ENCODE measurements at places on chromosomes 16 and 17. TPM values are rescaled to one million over a fixed set of nuclear protein-coding genes. Genes with fewer than 3 reads are reported as not detected.

Gene CRYBA1
- not detected for total RNA-seq

Gene NOG
- total RNA-seq: 13.7 TPM

Gene TP53TG3C
- total RNA-seq: not detected

DNA sequence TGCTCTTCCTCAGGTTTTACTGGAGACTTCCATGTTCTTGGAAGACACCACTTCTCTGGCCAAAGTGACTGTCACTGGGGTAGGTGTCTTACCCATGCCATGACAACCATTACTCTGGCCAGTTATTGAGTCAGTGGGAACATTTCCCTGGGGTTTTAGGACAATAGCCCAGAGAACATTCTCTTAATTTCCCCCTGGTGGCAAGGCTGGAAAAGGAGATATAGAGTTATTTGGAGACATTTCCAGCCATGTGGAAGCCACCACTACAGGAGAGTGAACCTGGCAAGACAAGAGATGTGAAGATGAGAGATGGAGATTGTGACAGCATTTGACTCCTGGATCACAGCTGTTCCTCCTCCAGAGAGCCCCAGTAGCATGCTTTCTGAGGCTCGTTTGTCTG lies 106.2 kb downstream of the CDK5R1 start:
- DNase-seq: no peak

DNA sequence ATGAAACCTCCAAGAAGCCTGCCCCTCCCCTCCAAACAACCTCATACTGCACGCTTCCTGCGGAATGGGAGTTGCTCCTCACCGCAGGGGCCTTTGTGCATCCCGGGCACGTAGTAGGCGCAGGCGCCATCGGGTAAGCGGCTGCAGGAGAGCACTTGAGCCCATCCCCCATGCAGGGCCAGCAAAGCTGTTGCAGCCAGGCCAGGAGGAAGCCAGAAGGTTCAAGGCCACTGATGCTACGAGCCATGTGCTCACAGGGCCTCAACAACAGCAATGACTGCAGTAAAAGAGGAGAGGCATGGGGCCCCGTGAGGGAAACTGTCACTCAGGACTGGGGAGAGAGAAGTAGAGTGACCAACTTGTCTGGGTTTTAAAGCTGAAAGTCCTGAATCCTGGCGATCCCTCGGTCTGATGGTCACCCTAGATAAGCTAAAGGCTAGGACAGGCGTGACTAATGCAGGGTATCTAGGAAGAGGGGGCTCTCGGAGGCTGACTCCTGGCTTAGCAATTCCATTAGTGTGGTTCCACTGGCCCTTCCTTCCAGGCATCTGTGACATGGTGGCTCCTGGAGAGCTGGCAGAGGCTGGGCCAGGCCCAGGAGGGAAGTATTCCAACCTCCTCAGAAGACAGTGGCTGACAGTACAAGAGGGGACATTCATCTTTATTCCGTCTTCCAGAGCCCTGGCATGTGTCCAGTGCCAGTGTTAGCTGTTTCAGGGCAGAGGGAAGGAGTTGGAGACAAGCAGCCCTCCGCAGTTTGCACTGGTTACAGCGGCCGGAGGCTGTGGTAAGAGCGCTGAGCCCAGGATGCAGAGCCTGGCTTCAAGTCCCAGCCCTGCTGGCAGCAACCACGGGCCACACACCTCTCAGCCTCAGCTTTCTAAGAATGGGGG lies 20.8 kb downstream of the GOSR2 start:
- DNase-seq: no peak

GRCh38 chr16:70697594-70698170 lies 11.8 kb upstream of the MTSS2 start:
- no peak for DNase-seq

DNA sequence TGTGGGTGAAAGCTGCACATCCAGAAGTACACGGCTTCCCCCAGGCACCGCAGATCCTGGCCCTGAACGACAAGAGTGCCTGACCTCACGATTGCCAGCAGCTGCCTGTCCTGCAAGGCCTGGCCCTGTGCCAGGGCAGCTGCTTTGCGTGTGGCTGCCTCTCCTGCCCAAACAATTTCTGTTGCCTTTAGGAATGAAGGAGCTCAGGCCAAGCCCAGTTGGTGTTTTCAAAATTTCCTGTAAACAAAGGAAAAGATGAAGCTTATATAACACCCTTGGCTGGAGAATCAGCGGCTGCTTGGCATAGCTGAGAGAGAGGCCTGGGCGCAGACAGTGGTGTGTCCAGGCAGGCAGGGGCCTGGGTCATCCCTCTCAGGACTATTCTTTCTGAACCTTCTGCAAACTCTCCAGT lies 11.7 kb upstream of the SLC47A2 start:
- peak; percentile 70 for DNase-seq

- no peak for DNase-seq
Measured at GRCh38 chr17:75194879-75195278, 10.6 kb upstream of the NUP85 start.

DNA sequence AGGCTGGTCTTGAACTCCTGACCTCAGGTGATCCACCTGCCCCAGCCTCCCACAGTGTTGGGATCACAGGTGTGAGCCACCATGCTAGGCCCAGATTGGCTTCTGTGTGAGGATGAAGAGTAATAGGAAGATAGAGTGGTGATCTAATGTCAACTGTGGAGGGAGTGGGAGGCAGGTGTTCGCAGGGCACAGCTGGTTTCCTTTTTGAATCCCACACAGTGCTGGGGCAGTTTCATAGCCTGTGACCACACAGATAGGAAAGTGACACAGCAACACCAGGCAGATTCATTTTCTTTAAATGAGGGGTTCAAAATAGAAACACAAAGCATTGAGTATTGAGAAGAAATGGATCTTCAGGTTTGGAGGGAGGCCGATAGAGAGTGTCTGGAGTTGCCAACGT lies 540.3 kb downstream of the WWOX start:
- DNase-seq: no peak

All from type B pancreatic cell (in vitro differentiated cells).